ENCODE measurements at places on chromosomes 5 and 9. TPM values are rescaled to one million over a fixed set of nuclear protein-coding genes. Genes with fewer than 3 reads are reported as not detected.

- no peak for DNase-seq
Measured at GRCh38 chr9:5421163-5421562, 16.6 kb downstream of the PLGRKT start.

DNA sequence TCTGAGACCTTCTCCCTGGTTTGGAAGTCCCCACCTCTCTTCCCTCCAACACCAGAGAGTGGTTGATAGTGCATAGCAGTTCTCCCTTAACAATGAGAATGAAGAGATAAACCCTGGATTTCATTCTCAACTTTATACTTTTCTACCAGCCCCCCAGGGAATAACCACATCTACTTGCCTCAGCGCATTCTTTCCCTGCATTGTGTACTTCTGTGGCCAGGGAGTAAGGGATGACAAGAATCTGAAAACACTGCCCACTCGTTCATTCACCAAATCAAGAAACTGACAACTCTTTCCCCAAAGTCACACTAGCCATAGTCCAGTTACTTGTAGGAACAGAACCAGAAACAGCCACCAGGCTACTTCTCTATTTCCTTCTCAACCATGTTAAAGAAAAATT lies 46.0 kb upstream of the SPIN1 start:
- DNase-seq, result no peak

DNA sequence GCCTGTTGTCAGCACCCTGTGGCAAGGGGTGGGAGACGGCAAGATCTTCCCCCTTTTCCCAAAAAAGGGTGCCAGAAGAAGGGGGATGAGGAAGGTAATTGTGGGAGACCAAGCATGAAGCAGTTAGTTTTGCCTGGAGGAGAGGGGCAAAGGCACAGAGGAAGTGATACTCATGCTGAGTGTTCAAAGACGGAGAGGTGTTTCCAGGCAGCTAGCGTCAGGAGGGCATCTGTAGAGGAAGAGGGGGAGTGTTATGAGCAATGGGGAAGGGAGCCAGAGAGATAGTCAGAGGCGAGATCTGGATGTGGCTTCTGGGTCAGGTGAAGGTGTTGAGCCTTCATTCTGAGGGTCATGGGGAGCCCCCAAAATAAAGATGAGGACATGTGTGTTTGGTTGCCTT lies 26.9 kb upstream of the ADAM19 start:
- DNase-seq, result no peak

GRCh38 chr5:53873235-53873634 lies 312.8 kb downstream of the NDUFS4 start:
- no peak for DNase-seq

DNA sequence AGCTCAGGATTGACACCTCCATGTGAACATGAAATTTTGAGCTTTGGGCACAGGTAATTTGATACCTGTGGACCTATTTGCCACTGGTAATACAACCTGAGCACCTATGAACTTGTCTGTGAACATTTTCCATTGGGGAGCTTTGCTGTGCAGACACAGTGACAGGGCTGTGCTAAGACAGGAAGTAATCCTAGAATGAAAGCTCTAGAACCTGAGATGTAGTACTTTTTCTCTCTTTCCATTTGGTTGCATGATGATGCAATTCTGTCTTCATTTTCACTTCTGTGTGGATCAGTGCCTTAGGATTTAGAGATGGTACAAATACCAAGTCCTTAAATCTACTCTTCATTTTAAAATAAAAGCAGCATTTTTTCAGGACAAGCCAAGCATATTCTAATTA lies 216.9 kb downstream of the NR3C1 start:
- DNase-seq, result no peak

- DNase-seq, result no peak
Measured at GRCh38 chr5:5981562-5981961, 396.8 kb downstream of the MED10 start.

Gene PKD2L2
- 0.21 TPM for total RNA-seq

Gene ABCA1
- 46.9 TPM for total RNA-seq

Gene SLC36A2
- total RNA-seq, result not detected

Measured in urinary bladder (tissue), 4 donors.